H54 (cell line): ENCODE measurements at places on chromosomes 1 and 21.

DNA sequence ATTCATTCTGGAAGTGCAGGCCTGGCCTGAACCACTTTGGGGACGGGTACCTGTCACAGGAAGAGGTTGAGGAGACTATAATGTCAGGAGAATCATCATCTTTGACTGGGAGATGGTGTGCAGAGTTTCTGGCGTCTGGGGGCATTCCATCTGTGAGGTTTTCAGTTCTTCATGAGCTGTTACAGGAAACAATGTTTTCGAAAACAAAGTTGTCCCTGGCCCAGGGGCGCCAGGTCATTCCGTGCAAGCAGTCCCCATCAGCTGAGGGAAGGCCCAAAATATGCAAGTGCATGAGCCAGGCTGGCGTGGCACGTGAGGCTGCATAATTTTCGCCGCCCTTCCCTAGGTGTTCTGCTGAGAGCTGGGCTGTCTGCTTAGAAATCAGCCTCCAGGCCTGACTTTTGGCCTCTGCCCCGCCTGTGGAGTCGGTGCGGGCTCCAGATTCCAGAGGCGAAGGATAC is 68.4 kb upstream of the ATP5PO start:
- DNase-seq, result no peak

DNA sequence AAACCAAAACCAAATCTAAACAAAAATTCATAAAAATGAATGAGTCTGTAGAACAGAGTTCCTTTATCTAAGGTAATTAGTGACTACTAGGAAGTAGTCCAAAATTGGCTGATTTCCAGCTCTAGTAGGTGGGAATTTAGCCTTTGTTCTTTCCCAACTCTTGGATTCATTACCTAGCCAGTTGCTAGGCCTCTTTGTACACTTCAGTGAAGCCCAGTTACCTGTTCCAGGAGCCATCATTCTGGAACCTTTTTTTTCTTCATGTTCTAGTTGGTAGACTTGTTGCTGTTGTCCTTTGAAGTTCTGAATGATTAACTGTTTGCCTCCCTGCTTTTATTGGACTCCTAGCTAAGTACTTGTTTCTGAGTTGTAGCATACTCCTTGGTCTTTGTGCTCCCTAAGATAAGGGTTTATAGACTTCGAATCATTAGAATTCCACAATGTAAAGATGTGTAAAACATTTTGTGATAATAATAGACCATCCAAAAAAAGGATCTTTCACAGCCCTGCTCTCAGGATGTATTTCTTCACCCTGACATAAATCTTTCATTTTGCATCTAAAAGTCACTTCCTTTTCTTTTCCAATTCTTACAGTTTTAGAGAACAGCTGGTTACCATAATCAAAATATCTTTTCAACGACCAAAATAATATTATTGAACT is 9.8 kb downstream of the PLA2G4A start:
- no peak for DNase-seq

DNA sequence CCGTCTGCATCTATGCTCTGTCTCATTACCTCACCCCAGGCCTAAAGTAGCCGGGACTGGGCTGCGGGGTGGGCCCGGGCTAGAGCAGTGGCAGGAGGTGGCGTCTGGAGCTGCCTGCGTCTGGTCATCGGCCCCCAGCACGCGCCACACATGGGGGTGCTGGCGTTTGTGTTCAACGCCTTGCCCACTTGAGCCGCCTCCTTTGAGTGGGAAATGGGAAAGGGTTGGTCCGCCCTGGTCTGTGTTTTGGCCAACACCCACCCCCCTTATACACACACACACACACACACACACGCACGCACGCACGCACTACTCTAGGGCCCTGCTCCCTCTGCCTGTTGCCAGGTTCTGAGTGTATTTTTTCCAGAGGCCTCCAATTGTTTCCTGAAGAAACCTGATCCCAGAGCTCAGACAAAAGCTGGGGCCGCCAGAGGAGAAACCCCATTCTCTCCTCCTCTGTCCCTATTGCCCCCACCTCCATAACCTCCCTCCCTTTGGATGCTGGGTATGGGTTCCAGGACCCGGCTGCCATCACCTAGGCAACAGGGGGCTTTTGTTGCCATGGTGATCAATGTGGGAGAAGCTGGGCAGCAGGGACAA is 10.1 kb downstream of the VANGL2 start:
- DNase-seq, result no peak

GRCh38 chr1:115677182-115677555 is 35.4 kb downstream of the VANGL1 start:
- no peak for DNase-seq

GRCh38 chr21:45573452-45574035 is 31.3 kb upstream of the SLC19A1 start:
- no peak for DNase-seq

- DNase-seq, result no peak
Observed at GRCh38 chr1:110597966-110598365, 8.2 kb downstream of the KCNA2 start.

DNA sequence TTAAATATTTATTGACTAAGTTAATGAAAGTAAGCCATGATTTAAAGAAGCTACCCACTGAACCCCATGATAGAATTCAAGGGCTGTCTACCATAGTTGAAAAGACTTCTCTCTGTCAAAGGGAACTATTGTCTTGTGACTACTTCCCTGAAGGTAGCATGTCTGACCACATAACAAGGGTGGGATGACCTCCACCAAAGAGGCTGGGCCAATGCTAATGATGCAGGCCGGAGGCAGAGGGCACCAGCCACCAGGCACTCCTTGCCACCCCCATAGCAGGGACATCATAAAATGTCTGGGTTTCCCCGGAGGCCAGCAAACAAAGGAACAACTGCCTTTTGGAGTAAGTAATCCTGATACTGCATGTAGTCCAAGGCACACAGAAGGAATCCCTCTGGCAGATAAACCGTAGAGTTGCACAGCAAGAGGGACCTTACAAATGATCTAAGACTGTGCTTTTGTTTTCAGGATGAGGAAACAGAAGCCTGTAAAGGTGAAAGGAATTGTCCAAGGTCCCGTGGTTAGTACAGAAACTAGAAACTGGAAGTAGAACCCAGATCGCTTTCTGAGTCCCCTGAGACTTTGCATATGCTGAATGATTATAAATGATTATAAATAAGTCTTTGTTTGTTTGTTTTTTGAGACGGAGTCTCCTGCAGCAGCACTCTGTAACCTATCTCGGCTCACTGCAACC is 33.5 kb upstream of the ITPKB start:
- DNase-seq, result no peak

DNA sequence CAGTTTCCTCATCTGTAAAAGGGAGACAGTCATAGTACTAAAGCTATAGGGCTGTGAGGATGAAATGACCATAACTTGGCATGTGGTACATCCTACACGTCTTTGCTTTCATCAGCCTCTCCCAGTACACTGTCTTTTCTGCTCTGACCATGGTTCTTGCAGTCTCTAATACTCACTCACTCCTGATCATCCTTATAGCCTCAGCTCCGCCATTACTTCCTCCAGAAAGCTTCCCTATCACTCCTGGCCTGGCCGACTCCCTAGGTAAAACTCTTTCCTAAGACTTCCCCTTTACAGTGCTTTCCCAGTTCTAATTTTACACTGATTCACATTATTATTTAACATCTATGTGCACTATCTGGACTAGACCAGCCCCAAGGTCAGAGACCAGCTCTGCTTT is 5.0 kb upstream of the MRPL24 start:
- no peak for DNase-seq
